ENCODE measurements at places on chromosomes 12 and 14.
A peak's percentile ranks its signal among the peaks of the same experiment; 100 is the strongest.

GRCh38 chr12:4723226-4723625 is 3.0 kb downstream of the GALNT8 start:
- DNase-seq, result no peak

DNA sequence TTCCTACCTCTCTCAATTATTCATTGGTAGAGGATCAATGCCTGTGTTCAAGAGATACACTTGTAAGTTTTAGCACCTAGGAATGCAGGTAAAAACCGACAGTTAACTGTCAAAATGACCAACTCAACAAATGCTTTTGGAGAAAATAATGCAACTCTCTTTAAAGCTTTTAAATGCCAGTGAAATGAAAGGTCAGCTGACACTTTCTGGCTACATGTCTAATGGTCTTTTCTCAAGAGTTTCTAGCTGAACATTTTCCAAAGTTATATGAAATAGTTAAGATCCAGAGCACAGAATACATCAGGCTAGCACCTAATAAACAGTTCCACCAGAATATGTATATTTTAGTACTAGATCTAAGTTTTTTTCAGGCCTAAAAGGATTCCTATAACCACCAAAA is 2.0 kb downstream of the CSRNP2 start:
- no peak for DNase-seq

GRCh38 chr12:93626160-93626559 is 51.0 kb upstream of the CRADD start:
- DNase-seq, result no peak

GRCh38 chr12:77953528-77954205 is 123.0 kb downstream of the NAV3 start:
- no peak for DNase-seq

- no peak for DNase-seq
Observed at GRCh38 chr12:45435945-45436710, 220.2 kb downstream of the ANO6 start.

GRCh38 chr12:124734224-124734788 is 129.4 kb downstream of the SCARB1 start:
- DNase-seq, result no peak

GRCh38 chr12:56634242-56634836 is 4.2 kb upstream of the BAZ2A start:
- peak; percentile 31 for DNase-seq

- no peak for DNase-seq
Observed at GRCh38 chr14:22974530-22975313, 7.6 kb downstream of the AJUBA start.

GRCh38 chr14:58362798-58363412 is 32.8 kb upstream of the TOMM20L start:
- DNase-seq, result no peak

DNA sequence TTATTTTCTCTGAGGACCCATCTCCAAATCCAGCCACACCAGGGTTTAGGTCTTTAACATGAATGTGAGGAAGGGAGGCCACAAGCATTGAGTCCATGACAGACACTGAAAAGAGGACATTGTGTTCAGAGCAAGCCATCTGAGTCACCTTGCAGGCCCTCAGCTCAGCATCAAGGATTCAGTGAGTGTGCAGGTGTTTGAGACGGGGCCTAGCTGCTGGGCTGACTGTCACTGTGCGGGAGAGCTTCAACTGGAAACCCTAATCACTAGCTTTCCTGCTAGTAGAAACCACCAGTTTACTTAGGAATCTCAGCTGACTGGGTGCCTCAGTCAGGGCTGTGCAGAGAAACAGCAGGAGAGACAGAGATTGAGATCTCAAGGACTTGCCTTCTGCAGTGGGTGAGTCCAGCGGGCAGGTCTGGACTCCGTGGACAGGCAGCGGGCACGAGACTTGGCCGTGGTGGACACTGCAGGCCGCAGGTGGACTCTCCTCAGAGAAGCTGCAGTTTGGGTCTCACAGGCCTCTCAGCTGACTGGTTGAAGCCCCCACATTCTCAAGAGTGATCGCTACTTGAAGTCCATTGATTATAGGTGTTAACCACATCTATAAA is 86.1 kb upstream of the DYNC1H1 start:
- no peak for DNase-seq
